ENCODE measurements at places on chromosomes 5 and 9. TPM values are rescaled to one million over a fixed set of nuclear protein-coding genes. Genes with fewer than 3 reads are reported as not detected.

The SLC27A6 gene
- 0.09 TPM for total RNA-seq

The DAPK1 gene
- total RNA-seq: 45.3 TPM

The PCDHGA1 gene
- total RNA-seq: 0.36 TPM

The C7 gene
- 0.09 TPM for total RNA-seq

The BARX1 gene
- not detected for total RNA-seq

The RIMOC1 gene
- 8.4 TPM for total RNA-seq

The CYFIP2 gene
- 18.8 TPM for total RNA-seq

The NMUR2 gene
- total RNA-seq: not detected
